ENCODE measurements at places on chromosomes 1 and 21.
A peak's percentile ranks its signal among the peaks of the same experiment; 100 is the strongest.

- peak; percentile 38 for DNase-seq
Measured at GRCh38 chr1:19918057-19918456, 5.4 kb downstream of the PLA2G2E start.

DNA sequence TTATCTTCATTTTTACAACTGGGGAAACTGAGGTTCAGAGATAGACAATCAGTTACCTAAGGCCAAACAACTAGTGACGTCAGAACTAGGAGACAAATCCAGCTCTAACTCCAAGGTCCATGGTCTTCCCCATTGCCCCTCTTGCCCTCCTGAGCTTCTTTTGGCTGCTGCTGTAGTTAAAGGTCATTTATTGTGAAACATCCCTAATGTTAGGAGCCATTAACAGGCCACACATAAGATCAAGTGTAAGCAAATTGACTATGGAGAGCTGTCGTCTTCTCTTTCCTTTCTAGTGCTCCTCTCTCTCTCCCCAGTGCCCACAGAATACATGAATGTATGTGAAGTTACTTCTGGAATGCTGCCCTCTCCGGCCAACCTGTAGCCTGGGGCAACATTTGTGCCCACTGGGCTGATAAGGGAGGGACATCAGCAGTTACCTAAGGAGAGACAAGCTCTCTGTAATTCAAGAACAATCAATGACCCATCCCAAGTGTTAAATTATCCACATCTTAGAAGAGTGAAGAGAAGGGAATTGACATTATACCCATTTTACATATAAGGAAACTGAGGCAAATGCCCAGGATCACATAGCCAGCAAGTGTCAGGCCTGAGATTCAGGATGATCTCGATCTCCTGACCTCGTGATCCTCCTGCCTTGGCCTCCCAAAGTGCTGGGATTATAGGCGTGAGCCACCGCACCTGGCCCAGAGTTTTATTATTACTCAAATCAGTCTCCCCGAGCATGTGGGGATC, 40.1 kb downstream of the PTAFR start:
- DNase-seq: no peak

DNA sequence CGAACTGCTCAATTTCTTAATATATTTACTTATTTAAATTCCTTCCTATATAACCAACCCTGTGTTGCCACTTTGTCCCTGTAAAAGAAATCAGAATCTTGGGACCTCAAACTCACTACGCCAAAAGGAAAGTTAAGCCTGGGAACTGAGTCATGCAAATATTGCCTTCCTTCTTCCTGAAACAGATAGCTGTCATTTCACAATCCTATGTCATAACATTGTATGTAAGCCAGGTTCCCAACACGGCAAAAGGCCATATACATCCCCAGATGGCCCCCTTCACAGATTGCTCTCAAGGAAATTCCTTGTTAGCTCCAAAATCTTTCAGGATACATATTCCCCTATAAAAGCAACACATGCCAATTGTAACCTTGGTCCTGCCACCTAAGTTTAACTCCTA, 39.7 kb downstream of the C21orf91 start:
- peak; percentile 6 for DNase-seq

DNA sequence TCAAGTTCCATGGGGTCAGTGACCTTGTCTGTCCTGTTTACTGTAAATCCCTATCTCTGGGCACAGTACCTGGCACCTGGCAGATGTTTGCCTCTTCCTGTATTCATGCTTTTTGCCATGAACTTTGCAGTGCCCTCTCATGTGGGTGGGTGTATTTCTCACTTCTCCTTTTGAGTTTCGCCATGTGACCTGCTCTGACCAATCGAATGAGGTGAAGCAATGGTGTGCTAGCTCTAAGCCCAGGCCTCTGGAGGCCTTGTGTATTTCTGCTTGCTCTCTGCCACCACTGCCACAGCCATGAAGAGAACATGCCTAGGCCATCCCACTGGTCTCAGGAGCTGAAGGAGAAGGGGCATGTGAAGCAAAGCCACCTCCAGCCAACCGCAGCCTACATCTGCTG, 185.5 kb upstream of the ZC3H12A start:
- no peak for DNase-seq

DNA sequence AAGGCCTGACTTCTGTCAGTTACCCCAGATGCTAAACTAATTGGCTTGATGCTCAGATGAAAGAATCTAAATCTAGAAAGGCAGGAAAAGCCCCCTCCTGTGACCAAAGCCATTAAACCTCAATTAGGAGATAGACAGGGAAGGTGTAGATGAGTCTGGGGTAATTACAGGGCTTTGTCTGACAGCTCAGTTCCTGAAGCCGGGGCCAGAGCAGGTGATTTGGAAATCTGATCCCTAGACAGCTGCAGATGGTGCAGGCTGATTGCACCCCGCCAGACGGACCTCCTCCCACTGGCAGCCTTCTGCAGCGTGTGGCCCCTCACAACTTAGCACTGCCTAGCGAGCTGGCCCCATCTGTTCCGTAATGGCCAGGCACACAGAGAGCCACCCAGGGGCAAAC, 395.1 kb downstream of the HLX start:
- no peak for DNase-seq

DNA sequence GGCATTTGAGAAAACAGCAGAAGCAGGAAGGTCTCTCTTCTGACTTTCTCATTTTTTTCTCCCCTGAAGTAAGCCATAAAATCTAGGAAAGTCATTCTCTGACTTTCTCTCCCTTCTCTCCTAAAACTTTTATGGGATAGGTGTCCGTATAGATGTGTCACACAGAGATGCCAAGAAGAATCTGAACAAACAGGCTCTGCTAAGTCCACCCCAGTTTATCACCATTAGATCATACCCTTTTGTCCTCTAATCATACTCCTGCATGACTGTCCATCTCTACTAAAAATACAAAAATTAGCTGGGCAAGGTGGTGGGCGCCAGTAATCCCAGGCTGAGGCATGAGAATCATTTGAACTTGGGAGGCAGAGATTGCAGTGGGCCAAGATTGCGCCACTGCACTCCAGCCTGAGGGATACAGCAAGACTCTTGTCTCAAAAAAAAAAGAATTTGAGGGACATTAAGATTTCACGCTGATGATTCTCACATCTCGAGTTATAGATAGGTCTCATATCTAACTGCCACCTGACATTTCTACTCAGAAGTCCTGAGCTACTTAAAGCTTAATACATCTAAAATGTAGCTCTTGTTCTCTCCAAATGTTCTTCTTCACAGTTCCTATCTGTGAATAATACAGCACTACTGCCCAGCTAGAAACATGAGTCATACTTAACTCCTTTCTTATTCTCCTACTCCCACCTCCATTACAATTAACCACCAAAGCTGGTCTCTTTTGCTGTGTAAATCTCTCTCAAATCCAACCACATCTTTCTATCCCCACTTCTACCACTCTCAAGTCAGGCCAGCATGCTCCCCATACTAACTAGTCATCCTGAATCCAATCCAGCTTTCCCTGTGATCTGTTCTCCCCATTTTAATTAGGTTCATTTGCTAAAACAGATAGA, 47.7 kb downstream of the ZNF644 start:
- no peak for DNase-seq

DNA sequence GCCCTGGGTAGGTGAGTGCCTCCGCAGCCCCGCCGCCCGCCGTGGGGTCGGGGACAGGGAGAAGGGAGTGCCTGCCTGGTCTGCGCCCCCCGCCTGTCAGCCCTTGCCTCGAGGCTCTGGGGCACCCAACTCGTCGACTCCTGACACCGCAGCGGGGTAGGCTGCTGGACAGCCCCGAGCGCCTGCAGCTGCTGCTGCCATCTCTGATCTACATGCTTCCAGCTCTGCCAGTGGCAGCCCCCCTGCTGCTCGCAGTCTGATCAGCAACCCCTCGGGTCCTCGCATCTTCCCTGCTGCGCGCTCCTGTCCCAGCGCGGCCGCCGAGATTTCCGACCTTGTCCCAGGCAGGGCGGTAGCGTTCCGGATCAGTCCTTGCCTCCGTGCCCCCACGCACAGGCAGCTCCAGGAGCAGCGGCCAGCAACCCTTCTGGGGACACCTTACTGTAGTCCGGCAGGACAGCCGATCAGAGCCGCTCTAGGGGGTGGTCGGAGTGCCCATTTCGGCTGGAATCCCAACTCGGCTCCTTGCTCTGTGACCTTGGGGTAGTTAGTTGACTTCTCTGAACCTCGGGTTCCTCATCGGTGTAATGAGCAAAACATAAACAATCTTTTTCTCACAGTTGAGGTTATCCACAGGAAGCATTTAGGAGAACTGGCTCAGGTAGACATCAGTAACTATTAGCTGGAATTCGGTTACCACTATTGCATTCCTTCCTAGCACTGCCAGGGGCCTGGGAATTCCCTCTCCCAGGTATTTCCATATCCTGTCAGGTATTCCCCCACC, 540 bp downstream of the BCAN start:
- no peak for DNase-seq

DNA sequence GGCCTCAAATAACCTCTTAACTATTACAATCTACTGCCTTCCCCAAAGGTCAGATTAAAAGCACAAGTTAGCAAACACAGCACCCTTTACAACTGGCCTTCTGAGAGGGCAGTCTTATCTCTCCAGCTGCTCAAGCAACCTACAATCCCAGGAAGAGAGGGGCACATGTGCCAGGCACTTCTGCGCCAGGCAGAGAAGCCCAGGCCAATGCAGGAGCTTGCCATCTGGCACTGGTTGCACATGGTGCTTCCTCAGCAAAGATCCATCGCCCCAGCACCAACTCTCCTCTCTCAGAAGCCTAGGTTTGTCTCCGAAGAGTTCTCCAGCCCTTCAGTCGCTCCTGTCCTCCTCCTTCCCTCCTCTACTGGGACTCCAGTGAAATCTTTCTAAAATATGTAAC, 2.5 kb downstream of the STK40 start:
- DNase-seq: no peak

GRCh38 chr21:33734291-33734690, 92.0 kb downstream of the ITSN1 start:
- DNase-seq: no peak

GRCh38 chr1:185695299-185695698, 38.9 kb upstream of the HMCN1 start:
- DNase-seq: no peak

- no peak for DNase-seq
Measured at GRCh38 chr1:211742889-211743529, 67.6 kb upstream of the NEK2 start.

DNA sequence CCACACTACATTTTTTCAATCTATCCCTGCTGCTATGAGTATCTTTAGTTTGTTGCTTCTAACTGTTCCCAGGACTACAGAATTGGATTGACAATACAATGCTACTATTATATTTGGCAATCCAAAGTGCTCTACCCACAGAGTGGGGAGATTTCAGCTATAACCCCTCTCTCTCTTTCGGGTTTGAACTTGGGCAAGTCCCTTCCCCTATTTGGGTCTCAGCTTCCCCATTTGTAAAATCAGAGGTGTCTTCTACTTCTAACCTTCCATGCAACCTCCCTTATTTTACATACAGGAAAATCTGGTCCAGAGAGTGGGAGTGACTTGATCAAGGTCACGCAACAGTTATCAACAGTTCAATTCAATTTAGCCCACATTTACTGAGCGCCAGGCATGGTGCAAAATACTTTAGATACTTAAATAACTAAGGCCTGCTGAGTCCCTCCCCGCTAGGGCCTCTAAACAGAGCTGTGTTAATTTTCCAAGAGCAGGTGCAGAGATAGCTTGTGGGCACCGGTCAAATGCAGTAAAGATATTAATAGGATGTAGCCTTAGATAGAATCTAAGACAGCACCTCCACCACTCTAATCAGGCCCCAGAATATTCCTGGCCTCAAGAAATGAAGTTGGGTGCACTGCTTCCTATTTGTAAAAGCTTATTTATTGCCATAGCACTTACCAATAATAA, 9.4 kb upstream of the GPX7 start:
- DNase-seq: no peak

DNA sequence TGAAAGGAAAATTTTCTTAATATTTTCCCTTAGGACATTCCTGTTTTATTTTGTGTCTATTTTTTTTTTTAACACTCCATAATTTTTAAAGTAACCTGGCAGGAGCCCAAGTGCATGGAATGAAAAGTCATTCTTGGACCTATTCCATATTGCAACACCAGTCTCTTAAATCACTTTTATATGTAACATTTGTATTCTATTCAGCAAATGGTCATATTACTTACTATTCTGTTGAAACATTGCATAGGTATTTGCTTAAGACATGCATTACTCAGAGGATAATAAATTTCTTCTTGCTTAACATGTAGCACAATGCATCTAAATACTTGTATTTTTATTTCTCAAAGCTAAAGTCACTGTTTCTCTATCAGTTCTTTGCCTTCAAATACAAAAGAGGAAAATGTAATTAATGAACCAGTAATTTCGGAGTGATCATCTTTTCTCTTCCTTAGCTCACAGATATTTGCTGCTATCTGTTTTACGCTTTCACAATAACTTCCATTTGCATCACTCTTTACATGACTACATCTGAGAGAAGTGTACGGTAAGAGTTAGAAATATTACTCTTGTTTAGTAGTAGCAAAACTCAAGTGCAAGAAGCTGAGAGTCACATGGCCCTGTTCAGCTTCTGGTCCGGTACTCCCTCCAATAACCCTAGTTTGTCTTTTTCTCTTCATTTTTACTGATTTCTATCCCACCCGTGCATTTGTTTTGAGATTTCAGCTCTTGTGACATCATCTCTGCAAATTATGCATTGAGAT, 394.8 kb downstream of the USP25 start:
- DNase-seq: peak; percentile 86

DNA sequence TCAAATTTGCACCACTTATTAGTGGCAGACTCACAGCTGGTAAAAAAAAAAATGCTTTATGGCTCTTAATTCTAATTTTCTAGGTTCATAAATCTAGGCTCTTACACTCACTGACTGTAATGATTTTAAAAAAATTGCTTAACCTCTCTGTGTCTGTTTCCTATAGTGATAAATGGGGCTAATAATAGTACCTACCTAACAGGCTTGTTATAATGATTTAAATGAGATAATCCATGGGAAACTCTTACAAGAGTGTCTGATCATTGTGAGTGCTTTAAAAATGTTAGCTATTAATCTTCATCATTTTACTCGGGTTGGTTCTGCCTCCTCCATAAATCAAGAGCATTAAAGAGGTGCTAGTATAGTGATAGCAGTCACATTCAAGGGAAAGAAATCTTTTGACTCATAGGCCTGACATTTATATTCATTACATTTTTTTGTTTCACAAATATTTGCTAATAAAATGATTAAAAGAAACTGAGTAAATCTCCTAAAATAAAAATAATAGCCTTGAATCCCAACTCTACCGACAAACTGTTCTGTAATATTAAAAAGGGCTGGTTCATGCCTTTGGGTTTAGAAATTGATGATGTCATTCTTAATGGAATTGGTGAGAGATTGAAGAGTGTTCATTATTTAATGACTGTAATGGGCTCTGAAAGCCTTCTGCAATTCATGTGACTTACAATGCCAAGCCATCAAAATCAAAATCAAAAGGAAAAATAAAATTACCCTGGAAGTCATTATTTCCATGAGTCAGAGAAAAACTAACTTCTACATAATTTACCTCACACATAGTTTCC, 93.9 kb upstream of the PALMD start:
- DNase-seq: no peak

DNA sequence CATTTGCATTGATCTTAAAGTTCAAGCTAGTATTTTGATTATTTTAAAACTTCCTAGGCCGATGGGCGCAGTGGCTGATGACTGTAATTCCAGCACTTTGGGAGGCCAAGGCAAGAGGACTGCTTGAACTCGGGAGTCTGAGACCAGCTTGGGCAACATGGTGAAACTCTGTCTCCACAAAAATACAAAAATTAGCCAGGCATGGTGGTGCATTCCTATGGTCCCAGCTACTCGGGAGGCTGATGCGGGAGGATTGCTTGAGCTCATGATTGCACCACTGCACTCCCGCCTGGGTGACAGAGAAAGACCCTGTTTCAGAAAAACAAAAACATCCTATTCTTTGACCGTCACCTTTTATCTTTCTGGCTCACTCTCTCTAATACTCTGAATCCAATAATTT, 30.0 kb downstream of the MFSD2A start:
- DNase-seq: no peak

- DNase-seq: no peak
Measured at GRCh38 chr1:113859478-113860175, 11.9 kb downstream of the PTPN22 start.

Data from skeletal muscle cell (primary cell).